Stimulated activated memory B cell treated with anti-CD40 and anti-IgM and Interleukin-4, amounts not matched to agents 10 μg/mL and 1 μg/mL and 100 μg/mL, for 72 hours (primary cell): ENCODE measurements at places on chromosomes 3 and 15.

- ATAC-seq: no peak
Observed at GRCh38 chr15:57457726-57458125, 81.4 kb downstream of the CGNL1 start.

- no peak for ATAC-seq
Observed at GRCh38 chr3:34878488-34878887, 760.8 kb upstream of the ARPP21 start.

DNA sequence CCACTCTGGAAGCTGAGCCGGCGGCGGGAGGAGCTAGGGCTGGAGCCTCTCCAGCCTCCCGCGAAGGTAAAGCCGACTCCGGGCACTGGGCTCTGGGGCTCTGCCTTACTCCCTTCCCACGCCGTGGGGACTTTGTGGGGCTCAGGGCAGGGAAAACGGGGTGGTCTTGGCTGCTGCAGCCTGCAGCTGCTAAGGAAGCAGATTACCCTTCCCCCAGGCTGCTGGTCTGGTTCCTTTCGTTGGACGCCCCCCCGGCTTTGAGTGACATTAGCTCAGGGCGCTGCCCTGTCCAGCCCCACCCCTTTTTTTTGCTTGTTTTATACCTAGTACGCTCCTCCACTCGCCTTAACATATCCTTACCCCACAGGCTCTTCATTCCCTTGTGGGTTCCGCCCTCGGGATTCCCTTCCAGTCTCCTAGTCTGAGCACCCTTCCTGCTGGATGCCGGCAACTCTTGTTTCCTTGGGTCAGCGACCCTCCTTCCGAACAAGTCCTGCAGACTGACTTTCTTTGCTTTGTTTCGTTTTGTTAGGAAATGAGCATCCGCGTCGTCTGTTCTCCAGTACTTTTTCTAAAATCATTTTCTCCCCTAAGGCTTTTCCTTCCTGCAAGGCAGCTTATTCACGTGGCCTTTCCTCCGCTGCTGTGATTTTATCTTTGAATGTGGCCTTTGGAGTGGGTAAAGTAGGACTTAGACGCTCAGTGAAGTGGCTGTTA, 551 bp downstream of the DNAJC13 start:
- ATAC-seq: peak; percentile 72

GRCh38 chr3:78838362-78838761, 929.4 kb downstream of the ROBO1 start:
- no peak for ATAC-seq

- ATAC-seq: no peak
Observed at GRCh38 chr3:48532271-48532976, 24.2 kb downstream of the PFKFB4 start.

DNA sequence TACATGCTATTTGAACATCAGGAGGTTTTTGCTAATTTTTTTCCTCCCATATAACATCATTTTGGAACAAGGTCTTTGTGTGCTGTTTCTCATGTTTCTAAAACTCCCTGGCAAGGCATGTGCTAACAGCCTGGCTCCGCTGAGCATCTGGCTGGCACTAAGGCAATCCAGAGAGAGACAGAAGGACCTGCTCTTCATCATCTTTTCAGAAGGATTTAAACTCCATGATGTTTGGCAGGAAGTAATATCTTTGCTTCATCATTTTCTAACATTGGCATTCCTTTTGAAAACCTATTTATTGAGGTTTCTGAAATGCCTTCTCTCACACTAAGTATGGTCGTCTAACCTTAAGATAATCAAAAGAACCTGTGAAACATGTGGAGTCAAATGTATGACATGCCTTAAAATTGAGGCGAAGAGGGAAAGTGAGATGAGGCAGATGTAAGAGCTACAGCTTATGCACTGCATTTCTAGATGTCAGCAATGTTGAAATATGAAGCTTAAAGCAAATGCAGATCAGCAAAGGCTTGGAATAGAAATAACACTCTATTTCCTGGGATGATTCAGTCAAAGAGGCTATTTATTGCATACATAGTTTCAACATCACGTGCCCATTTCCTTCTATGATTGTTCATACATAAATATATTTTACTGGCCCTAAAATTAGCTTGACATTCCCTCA, 592.0 kb downstream of the ZNF385D start:
- no peak for ATAC-seq

DNA sequence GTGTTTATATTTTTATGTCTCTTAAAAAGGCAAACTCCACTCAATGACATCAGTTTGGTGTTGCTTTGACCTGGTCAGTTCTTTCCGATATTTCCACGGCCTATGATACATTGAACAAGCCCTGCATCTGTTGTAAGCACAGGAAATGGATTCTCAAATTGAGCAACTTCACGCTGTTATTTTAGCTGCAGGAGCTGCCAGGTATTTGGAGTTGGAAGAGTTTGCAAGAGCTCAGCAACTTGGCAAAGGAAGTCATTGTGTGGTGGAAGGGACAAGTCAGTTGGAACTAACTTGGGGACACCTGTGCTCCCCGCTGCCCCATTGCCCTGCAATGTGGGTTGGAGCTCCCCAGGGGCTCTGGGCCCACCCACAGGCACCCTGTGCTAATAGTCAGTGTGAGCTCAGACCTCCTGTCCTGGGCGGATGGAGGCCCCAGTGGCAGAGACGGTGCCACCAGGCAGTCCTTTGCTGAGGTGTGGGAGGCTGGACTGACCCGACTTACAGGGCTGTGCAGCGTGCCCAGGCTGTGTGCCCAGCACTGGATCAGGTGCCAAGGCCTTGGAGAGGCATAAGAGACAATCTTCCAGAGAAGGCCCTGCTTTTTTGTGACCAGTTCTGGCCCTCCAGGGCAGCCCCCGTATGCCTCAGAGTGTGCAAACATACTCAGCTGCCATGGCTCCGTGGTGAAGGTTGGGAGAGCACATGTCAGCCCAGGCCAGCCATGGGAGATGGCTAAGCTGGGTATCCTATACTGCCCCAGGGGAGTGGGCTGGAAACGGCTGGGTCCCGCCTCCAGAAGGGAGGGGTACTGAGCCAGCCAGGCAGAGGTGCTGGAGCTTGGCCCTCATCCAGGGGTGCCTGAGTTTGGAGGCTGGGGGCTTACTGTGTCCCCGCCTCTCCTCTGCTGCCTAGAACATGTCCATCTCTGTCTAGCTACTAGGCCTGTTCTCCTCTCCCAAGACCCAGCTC, 43.5 kb downstream of the KY start:
- no peak for ATAC-seq

- ATAC-seq: no peak
Observed at GRCh38 chr3:37725842-37726241, 135.8 kb upstream of the CTDSPL start.

GRCh38 chr3:129827765-129828164, 65.7 kb downstream of the TMCC1 start:
- peak; percentile 90 for ATAC-seq

- ATAC-seq: no peak
Observed at GRCh38 chr3:59065240-59065639, 15.4 kb upstream of the CFAP20DC start.

DNA sequence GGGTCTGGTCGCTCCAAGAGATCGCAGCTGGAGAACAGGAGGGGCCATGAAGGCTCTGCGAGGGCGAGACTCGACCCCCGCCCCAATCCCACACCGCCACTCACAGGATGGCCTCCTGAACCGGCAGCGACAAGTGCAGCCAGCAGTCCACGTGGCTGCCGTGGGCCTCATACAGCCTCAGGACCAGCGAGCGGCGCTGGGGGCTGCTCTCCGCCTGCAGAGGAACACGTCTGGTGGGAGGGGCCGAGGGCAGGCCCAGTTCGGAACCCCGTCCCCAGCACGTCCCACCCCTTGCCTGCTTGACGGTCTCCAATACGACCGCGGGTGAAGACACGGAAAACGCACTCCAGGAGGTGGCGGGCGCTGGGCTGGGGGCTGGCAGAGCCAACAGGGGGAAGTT, 9.2 kb downstream of the NEIL1 start:
- no peak for ATAC-seq

GRCh38 chr15:44501768-44502366, 35.1 kb upstream of the EIF3J start:
- ATAC-seq: no peak

- ATAC-seq: no peak
Observed at GRCh38 chr3:51955175-51955892, at the start of gene GPR62. GPR62 (plus strand) TSS chr3:51955381; CDS start chr3:51955653, 272 bp downstream.

DNA sequence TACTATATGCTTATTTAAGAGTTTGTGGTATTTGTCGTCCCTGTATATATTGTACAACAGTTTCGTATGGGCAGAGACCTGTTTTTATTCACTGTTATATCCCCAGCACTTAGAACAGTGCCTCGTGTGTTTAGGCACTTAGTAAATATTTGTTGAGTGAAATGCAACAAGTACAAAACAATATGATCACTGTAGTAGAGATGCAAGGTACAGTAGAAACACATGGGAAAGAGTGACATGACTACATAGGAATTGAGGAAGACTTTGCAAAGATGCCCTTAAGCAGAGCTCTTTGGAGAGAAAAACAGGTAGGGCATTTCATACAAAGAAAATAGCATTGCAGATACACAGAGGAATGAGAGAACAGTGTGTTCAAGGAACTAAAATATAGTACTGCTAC, 18.3 kb downstream of the RASA2 start:
- ATAC-seq: no peak

GRCh38 chr3:29447946-29448627, 167.2 kb downstream of the RBMS3 start:
- no peak for ATAC-seq

- no peak for ATAC-seq
Observed at GRCh38 chr3:165195640-165196576, at the start of gene SLITRK3. SLITRK3 (minus strand) TSS chr3:165196384; CDS start chr3:165190830, 5,554 bp downstream.

DNA sequence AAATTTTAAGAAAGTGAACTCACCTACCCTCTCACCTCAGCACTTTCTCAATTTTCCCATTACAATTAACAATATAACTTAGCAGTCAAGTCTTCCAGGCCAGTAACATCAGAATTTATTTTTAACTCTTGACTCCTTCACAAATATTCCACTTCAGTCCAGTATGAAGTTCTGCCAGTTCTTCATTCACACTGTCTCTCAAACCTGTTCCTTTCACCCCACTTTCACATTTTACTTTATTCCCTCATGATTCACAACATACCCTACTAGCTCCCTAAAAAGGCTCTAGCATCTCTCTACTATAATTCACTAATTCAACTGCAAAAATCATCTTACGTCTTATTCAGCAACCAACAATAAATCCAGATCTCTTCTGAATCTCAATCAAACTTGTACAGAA, 3.8 kb downstream of the GSK3B start:
- ATAC-seq: no peak

GRCh38 chr3:43290956-43291355, 4.6 kb downstream of the SNRK start:
- no peak for ATAC-seq

GRCh38 chr3:5255404-5256344, 68.2 kb downstream of the EDEM1 start:
- no peak for ATAC-seq

DNA sequence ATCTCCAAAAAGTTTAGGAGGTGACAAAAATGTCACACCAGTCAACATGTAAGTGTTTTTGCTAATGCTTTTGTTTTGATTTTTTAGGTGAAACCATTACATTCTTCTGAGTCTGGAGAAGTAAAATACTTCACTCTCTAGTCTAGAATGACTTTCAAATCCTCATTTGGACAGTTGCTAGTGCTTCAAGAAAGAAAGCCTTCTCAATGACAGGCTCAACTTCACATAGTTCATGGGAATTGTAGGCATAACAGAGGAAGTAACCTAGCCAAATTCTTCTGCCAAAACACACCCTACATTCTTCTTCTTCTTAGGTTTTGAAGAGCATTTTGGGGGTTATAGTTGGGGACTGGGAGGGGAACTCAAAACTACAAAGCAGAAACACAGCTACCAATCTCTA, 29.4 kb upstream of the HEG1 start:
- ATAC-seq: no peak

GRCh38 chr15:64205202-64205601, 42.4 kb upstream of the PPIB start:
- ATAC-seq: no peak

DNA sequence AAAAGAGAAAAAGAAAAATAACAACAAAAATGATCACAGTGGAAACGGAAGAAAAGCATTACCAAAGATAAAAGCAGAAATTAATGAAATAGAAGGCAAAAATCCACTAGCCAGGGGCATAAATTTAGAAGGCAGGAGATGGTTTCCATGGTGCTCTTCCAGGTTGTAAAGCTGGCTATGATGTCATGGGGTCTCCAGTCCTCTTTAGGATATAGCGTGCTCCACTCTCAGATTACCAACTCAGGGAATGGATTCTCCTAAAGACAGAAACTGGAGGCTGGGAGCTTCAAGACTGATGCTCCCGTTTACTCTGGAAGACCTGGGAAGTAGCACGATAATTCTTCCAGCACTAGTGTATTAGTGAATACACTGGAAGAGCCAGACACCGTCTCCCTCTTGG, 10.9 kb upstream of the ULK4 start:
- ATAC-seq: no peak

DNA sequence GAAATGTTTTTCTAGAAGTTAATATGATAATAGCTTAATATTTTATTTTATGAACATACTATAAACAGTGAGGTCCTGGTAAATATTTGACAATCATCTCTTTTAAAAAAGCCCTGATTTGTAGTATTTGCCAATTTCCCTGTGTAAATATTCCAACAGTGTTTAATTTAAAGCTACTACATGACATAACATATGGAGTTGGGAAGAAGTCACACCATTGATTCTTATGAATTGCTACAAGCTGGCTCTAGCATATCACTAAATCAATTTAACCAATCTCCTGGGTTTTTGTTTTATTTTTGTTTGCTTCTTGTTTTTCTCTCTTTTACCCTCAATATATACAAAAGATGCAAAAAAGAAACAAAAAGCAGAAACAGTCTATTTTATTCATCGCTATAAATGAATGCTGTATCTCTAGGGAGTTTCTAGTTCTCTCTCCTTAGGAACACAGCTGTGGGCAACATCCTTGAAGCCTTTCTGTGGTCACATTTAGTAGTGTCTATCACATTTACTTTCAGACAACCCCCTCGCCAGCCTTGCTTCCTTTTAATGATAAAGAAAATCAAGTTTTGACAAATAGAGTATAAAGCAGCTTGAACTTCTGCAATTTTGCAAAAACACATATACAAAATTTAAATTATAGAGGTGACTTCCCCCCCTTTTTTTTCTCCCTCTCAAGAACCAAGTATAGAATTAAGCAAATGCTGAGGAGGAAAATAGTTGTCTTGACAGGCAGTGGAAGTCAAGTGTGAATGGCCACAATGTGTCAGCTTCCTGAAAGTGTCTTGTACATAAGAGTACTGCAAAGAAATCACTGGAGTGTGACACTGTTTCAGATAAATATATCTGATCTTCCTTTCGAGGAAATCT, 21.4 kb downstream of the CCR1 start:
- ATAC-seq: peak; percentile 95

GRCh38 chr15:28167042-28167441, 67.9 kb upstream of the OCA2 start:
- ATAC-seq: no peak
